ENCODE measurements at places on chromosomes 6 and 20.

- no peak for DNase-seq
These were observed 21.9 kb downstream of the BHLHE23 start for GRCh38 chr20:62984666-62985443.

DNA sequence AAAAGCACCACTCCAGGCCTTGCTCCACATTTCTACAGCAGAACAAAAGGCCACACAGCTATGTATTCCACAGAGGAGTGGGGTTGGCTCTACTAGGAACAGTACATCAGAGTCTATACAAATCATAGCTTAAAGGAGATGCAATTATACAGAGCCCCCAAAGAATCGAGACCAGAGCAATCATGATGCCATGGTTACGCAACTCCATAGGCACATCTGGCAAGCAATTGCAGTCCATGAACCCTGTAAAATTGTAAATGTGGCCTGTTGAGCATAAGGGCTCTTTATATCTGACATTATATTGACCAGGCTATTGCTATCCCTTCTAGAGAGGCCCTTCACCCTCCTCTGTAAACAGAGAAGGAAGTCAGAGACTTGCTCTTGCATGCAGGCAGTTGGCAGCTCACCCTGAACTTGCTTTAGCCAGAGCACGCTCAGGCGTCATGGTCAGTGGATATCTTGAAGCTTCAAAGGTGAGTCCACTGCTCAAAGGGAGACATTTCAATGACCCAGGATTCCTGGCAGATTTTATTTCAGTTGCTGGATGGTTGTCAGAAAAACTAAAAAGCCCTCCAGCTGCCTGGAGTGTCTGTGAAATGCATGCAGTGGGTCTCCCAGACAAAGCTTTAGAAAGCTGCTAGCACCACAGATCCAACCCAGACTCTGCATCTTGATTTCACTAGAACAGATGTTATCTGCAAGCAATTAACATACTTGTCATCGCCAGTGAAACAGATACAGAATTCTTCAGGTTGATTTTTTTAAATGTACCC, 357.2 kb downstream of the CENPW start:
- DNase-seq: no peak

DNA sequence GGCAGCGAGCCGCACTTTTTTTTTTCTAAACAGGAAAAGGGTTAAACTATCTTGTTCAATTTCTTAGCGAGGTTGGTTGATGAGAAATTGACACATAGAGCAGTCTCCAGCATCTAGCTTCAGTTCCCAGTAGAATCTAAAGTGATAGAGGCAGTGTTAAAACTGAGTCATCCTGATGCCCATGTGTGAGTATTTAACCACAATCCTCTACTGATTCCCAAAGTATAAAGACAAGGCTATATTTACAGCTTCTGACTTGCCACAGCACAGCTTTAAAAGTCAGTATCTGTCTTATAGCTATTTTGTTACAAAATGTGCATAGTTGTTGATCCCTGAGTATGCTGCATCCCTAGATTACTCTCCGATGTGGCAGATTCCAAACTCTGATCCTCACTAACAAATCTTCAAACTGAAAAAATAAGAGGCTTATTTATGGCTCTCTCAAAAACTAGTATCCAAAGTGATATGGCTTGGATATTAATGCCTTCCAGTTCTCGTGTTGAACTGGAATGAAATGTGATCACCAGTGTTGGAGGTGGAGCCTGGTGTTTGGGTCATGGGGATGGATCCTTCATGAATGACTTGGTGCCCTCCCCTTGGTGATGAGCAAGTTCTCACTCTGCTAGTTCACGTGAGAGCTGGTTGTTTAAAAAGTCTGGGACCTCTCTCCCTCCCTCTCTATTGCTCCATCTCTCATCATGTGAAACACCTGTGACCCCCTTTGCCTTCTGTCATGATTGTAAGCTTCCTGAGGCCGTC, 13.1 kb upstream of the POPDC3 start:
- no peak for DNase-seq

- DNase-seq: no peak
These were observed 15.4 kb downstream of the FKBP1A start for GRCh38 chr20:1377341-1377871.

- no peak for DNase-seq
These were observed 226.6 kb upstream of the SASH1 start for GRCh38 chr6:148116001-148116400.

DNA sequence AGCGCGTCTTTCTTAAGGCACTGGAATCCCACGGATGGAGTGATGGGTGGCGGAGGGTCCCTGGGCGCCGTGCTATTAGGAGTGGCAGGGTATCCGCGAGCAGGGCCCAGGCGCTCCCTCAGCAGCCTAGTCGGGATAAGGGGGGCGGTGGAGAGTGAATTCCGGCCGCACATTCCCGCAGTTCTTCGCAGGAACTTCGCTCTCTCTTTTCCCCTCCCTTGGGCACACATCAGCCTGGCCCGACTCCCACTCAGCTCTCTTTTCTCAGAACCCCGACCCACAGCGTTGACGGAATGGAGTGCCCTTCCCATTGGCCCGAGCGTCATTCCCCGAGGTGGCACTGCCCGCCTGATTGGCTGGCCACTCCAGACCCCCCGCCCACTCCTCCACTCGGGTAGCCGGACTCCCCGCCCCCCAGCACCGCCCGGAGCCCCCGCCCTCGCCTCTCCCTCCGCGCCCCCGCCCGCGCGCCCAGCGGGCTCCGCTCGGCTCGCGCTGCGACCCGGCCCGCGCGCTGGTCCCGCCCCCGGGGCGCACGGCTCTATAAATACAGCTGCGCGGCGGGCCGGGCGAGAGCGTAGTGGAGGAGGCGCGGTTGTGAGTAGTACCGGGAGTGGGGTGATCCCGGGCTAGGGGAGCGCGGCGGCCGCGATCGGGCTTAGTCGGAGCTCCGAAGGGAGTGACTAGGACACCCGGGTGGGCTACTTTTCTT, at the start of gene ID4:
ID4 (plus strand) TSS at position 572 of the 712 bp plus-strand sequence. CDS start 385 bp downstream, outside the sequence.
- DNase-seq: no peak
